Muscle of leg (tissue), 16 donors: ENCODE measurements at places on chromosomes 1 and 21. TPM values are rescaled to one million over a fixed set of nuclear protein-coding genes. Genes with fewer than 3 reads are reported as not detected.

DNA sequence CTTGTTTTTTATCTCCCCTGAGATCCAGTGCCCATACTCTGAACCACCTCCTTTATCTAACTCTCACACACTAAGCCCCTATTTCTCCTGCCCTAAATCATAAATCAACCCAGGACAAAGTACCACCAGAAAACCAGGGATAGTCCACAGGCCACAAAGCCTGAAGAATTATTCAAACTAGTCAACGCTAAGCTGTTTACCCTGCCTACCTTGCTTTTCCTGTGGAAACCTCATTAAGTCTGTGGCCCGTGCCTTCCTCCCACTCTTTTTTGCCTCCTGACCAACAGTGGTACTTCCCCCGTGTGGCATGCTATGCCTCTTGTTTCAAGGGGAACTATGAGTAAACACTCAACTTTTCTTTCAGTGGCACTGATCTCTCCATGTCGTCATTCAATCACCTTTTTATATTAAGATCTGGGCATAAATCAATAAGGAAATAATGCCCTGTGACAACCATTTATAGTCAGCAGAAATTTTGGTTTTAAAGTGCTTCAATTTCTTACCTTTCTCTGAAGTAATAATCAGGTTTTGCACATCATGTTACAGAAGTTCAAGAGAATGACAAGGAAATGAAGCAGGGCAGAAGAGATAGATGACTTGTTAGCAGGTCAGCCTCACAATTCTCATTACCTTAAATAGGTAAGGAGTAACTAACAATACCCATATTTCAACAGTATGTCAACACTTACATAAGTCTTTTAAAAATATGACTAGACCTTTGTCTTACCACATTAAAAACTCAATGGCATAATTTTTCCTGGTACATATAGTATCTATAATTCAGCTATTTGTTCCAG, 32.1 kb downstream of the EYA3 start:
- no peak overlapping the region for H3K27ac ChIP-seq
- H3K36me3 ChIP-seq, result no peaks in the 10 kb centered on the region
- H3K27me3 ChIP-seq, result no peaks in the 10 kb centered on the region
- no peak overlapping the region for H3K4me3 ChIP-seq
- H3K4me1 ChIP-seq, result no peaks in the 10 kb centered on the region
- DNase-seq, result peak; percentile 8

- DNase-seq, result no peak
- H3K36me3 ChIP-seq, result peaks cover 51% of the 10 kb centered on the region
- peaks cover 95% of the 10 kb centered on the region for H3K4me1 ChIP-seq
Observed at GRCh38 chr1:27563341-27563590, 40.7 kb downstream of the AHDC1 start.

- H3K4me3 ChIP-seq, result no peak overlapping the region
- no peaks in the 10 kb centered on the region for H3K27me3 ChIP-seq
- H3K4me1 ChIP-seq, result peaks cover 33% of the 10 kb centered on the region
- DNase-seq, result no peak
- H3K27ac ChIP-seq, result no peak overlapping the region
Observed at GRCh38 chr1:39144924-39145323, 59.6 kb upstream of the MACF1 start.

LMO4 gene
- 44.3 TPM for polyA plus RNA-seq

CCDC17 gene
- 1.9 TPM for polyA plus RNA-seq

CA6 gene
- not detected for polyA plus RNA-seq
